ENCODE measurements at places on chromosomes 13 and 19.

DNA sequence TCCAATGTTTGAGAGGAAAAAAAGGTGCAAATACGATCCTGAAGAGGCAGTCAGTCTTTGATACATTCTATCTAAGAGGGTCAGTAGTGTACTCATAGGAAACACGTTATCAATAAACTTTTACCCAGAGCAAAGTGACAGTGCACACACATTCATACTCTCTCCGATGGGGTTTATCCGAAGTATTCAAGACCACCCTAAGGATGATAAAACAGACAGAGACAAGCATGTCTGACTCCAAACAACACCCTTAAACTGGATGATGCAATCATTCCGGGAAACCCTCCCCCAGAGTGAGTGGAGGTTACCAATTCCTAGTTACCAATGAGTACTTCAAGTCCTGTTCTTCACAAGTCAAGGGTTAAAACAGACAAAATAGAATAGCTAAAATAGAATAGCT lies 79.1 kb downstream of the DNAJC3 start:
- DNase-seq = no peak

- no peak for DNase-seq
These were observed 155.2 kb upstream of the IPO5 start for GRCh38 chr13:97798171-97798821.

DNA sequence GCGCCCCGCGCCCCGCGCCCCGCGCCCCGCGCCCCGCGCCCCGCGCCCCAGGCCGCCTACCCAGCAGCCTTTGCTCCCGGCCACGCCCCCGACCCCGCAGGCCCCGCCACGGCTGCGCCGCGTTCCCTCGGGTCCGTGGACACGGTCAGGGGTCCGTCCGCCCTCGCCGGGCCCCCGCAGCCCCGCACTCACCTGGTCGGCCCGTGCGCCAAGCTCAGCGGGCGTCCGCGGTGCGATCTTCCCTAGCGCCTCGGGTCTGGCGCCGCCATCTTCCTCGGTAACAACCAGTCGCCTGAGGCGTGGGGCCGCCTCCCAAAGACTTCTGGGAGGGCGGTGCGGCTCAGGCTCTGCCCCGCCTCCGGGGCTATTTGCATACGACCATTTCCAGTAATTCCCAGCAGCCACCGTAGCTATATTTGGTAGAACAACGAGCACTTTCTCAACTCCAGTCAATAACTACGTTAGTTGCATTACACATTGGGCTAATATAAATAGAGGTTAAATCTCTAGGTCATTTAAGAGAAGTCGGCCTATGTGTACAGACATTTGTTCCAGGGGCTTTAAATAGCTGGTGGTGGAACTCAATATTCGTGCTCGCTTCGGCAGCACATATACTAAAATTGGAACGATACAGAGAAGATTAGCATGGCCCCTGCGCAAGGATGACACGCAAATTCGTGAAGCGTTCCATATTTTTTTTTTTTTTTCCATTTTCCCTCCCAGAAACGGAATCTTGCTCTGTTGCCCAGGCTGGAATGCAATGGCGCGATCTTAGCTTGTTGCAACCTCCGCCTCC lies at the start of the genes MED16 and RNU6-9:
Gene MED16, minus strand, starts transcription at position 294 of the 796 bp plus-strand sequence. CDS start 2,056 bp downstream, outside the sequence.
Gene RNU6-9, plus strand, starts transcription at position 591 of the 796 bp plus-strand sequence.
- peak; percentile 95 for DNase-seq

GRCh38 chr13:47903836-47904235 lies 97.2 kb downstream of the SUCLA2 start:
- no peak for DNase-seq

DNA sequence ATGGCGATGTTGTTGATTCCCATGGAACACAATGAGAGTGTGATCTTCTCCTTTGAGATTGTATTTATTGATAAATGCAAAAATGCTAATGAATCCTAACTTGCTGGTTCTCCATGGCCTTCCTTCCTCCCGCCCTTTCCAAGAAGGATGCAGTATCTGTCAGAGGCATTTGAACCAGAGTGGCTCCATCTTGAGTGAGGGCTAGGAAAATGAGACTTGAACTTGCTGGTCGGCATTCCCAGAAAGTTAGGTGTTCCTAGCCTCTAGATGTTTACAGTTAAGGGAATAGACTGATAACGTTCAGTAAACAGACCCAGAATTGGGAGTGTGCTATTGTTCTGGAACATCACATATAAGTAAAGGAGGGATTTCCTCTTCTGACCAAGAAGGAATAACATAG lies 44.2 kb upstream of the PSG2 start:
- DNase-seq = no peak

GRCh38 chr13:77213644-77214043 lies 113.2 kb downstream of the MYCBP2 start:
- no peak for DNase-seq

DNA sequence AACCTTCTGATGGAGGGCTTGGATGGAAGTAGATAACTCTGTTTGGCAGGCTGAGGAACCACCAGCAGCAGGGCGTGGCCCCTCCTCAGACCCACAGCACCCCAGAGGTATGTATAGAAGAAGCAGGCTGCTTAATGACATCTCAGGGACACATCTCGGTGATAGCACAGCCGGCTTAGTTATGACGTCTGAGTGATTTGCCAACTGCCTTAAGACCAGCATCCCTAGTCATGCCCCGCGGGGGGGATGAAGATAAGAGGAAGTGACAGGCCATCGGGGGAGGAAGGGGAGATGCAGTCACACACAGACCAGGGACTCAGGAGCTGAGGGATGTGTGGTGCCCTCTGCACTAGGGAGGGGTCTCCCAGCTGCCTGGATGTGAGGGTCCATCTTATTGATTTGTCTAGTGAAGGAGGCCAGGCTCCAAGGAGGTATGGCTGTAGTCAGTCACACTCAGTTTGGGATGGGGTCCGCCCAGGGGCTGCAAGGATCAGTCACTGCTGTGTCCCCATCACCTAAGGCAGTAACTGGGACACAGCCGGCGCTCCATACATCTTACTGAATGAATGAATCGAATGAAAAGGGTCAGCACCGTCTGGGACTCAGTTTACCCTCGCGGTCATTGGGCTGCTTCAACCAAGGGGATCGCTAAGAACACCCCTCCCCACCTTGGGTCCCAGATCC lies 19.2 kb upstream of the ERCC1 start:
- no peak for DNase-seq

All from globus pallidus (tissue), 1 donor.